ENCODE measurements at places on chromosomes 7 and 10.
A peak's percentile ranks its signal among the peaks of the same experiment; 100 is the strongest.

DNA sequence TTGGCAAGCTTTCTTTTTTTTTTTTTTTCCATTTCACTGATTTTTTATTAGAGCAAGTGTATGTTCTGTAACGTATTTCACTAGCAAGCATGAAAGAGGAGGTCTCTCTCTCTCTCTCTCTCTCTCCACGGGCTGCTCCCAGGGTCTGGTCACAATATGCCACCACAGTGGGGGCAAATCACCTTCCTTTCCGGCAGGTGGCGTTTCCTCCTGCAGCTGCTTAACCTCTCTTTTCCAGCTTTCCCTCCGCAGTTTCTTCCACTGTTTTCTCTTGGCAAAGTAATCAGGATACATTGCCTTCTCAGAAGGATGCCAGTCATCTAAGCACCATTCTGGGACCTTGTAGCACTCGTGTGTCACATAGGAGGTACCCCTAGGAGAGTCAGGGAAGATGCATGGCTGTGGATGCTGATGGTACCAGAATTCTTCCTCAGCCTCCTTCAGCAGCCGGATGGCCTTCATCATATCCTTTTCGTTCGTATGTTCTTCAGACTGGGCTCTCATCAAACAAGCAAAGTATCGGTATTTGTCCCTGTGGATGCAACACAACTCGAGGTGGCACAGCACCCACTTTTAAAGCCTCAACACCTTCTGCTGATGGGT, 197.3 kb upstream of the PODXL start:
- DNase-seq, result peak; percentile 51

- DNase-seq, result no peak
Measured at GRCh38 chr7:70233776-70234175, 635.5 kb downstream of the AUTS2 start.

DNA sequence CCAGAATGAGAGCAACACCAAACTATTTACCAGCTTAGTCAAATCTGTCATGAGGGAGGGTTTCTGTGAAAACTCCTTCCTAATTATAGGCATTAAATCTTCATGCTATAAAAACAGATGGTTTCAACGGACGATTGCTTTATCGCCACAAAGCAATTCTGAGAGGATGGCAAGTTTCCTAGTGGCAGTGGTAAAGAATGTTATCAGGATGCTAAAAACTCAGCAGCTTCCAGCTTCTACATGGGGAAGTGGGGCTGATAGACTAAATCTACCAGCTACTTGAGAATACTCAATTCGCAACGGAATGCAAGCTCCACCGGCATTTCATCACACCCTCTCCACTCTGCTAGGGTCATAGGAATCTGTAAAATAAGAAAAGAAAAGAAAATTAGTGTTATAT, 41.8 kb downstream of the JCAD start:
- DNase-seq, result no peak

- DNase-seq, result peak; percentile 94
Measured at GRCh38 chr10:80460399-80461207, 6.5 kb downstream of the TSPAN14 start.

DNA sequence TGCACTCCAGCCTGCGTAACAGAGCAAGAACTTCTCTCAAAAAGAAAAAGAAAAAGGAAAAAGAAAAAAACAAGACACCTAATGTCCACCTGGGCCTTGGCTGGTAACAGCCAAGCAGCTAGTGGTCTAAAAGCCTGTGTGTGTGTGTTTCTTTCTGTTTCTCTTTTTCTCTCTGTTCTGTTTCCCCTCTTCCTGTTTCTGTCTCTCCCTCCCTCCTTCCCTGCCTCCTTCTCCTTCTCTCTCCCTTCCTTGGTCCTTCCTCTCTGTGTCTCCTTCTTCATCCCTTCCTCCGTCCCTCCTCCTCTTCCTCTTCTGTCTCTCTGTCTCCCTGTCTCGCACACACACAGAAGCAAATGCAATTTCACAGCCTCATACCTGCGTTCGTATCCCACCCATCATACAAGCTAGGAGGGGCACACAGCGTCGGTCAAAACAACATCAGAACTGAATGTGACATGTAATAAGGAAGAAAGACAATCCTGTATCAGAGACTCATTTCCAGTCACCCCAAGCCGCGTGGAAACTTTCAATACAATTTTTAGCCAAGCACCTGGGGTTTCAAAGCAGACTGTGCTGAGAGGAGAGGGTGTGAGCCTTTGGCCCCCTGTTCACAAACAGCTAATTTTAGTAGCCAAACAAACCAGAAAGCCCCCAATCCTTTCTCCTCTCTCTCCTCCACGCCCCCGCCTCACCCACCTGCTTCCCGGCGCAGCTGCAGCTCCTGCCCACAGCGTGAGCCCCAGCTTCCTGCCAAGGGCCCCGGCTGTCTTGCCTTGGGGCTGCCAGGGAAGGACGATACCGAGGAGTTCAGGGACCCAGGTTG, 50.2 kb upstream of the GNA12 start:
- no peak for DNase-seq

GRCh38 chr10:48683868-48684267, 805 bp upstream of the WDFY4 start:
- no peak for DNase-seq

DNA sequence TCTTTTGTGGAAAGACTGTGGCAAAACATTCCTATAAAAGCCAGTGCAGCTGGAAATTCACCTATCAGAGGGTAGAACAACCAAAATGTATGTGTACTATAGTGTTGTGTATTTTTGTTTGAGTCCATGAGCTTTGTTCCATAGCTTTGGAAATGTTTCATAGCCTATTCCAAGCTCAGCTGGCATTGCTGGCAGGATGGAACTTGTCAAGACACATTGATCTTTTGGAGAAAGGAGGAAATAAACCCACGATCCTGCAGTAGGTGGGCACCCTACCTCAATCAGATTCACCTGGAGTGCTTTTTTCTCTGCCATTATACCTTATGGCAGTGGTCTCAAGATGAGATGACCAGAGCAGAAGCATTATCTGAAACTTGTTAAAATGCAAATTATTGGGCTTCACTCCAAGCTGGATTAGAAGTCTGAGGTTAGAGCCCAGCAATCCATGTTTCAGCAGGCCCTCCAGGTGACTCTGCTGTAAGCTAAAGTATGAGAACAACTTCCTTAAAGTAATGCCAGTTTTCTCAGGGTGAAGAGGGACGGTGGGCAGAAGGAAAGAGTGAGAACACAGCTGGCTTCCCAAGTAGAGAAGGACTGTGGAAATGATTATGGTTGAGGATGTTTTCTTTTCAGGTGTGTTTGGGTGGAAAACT, 30.3 kb upstream of the CDK1 start:
- DNase-seq, result no peak
